ENCODE measurements at places on chromosomes 1 and 21.
A peak's percentile ranks its signal among the peaks of the same experiment; 100 is the strongest.

GRCh38 chr1:63668298-63668697, 75.1 kb downstream of the PGM1 start:
- no peak for DNase-seq

GRCh38 chr1:17207966-17208418, 3.1 kb downstream of the PADI1 start:
- peak; percentile 57 for DNase-seq

DNA sequence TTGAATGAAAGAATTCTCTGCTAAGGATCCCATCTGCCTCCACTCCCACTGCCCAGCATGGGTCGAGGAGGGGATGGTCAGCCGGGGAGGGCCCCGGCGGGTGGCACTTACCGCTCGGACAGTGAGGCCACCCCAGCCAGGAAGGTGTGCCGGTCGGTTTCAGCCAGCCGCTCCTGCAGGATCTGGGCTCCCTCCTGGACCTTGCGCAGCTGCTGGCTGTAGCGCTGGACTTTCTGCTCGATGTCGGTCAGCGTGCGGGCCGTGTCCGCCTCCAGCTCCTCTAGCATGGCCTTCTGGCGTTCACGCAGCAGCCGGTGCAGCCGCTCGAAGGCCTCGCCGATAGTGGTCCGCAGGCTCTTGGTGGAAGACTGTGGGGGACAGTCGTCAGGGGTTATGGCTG, 22.3 kb downstream of the TRIM62 start:
- DNase-seq = no peak

- DNase-seq = no peak
Measured at GRCh38 chr1:204013052-204013451, 59.9 kb upstream of the SOX13 start.

DNA sequence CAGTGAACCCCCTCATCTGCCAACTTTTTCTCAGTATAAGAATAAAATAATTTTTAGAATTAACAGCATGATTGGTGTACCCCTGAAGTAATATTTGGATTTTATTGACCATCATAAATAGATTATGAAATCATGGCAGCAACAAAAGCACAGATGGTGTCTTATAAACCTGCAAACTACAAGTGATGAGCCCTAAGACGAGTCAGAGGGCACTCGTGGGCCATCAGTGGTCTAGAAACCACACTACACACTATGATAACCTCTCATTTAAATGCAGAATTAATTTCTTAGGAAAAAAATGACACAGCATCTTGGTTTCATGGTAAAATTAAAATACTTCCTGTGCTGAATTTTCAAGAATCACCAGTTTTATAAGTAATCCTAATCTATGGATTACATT, 312.4 kb downstream of the PTBP2 start:
- no peak for DNase-seq

DNA sequence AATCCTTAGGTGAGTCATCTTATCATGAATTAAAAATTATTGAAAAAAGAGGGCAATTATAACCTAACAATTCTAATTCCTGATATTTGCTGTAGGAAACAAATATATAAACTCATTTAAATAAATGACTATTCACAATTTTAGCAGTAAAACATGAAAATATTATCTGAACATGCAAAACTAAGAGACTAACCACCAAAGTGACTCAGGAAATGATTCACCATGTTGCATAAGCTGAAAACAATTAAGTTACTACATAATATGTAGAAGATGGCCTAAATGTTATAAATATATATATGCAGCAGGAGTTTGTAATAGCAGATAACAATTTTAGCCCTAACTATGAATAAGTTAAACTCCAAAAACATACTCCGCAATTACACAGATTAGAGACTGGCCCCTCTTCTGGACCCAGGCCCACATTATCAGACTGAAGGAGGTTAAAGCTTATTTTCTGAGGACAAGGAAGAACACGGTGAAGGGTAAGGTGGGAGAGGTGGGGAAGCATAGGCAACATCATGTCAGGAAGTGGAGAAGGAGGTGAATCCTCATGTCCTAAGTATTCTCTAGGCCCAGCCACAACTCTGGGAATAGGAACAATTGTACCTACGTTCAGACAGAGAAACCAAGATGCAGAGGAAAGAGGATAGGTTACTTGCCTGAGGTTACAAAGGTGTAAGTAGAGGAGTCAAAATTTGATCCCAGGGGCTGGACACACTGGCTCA, 15.6 kb upstream of the AIM2 start:
- DNase-seq = peak; percentile 20

DNA sequence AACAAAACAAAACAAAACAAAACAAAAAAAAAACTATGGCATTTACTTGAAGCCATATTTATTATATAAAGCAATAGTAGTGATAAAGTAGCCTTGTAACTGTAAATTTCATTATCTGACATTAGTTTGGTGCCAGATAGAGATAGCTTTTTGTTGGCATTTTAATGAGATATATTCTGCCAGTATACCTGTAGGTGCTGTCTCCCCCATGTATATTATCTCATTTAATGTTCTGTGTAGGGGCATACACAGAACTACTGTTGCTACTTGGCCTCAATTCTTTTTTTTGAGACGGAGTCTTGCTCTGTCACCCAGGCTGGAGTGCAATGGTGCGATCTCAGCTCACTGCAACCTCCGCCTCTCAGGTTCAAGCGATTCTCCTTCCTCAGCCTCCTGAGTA, 67.4 kb downstream of the TMEM200B start:
- DNase-seq = no peak

DNA sequence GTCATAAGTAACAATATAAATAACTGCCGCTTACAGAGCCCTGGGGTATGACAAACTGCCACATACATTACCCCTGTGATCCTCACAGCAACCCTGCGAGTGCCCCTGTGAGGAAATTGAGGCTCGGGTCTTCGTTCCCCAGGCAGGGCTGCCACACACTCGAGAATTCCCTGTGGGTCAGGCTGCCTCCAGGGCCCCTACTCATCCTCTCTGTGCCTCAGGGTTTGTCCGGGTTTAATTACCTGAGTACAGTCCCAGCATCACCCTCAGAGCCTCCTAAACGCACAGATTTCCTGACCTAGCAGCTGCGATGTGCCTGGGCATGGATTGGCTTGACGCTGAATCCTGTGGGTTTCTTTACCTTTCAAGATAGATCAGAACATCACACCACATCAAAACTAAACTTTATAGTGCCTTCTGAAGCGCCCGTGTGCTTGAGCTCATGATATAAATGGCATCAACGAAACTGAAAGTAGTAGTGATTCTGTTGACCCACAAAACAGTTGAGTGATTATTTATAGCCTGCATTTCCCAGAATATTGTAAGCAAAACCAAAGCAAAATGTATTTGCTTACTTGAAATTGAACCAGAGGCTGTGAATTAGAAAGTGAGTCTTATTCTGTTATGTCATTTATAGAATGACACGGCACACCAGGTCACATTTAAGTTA, 14.0 kb downstream of the SLC37A1 start:
- no peak for DNase-seq

- DNase-seq = no peak
Measured at GRCh38 chr1:53738205-53739108, 507 bp downstream of the GLIS1 start.

DNA sequence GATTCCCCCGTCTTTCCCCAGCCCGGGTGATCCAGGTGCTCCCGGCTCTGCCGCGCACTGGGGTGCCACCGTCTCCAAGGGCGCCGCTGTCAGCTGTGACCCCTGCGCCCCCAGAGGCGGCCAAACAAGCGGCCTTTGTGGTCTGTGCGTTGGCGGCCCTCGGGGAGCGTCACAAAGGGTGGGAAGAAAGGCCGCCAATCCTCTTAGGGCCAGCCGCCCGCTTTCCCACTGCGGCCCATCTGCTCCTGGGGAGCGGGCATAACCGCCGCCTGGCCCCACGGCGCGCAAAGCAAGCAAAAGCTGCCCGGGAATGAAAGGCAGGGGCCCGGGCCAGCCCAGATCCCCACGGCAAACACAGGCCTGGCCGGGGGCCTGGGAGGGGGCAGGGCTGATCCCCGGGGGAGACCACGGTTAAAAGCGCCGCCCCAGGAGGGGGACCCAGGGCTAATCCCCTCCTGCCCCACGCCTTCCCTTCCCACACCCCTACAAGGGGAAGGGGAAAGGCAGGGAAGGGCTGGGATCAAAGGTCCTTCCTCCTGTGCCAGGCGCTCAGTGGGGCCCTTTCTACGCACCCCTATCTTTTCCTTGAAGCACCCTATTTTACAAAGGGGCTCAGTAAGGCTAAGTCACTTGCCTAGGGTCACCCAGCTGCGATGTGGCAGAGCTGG, 24.0 kb downstream of the C1QB start:
- DNase-seq = no peak

- DNase-seq = no peak
Measured at GRCh38 chr1:87167848-87168525, 160.7 kb upstream of the LMO4 start.

GRCh38 chr1:64535938-64536835, 66.3 kb downstream of the CACHD1 start:
- DNase-seq = no peak

DNA sequence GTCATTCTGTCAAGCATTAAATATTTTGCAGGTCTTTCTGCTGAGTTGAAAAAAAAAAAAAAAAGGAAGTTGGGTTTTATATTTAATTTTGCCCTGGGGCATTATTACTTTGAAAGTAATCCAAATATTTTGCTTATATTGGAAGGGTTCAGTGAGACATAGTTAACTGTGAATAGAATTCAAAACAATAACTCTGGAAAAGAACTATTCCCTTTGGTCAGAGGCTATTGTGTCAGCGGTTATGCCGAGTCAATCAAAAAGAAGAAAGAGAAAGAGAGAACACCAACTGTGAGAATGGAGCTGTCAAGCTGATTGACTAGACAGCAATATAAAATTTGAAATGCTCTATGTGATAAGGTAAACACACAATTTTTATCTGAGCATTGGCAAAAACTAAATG, 761.7 kb downstream of the ADGRL2 start:
- no peak for DNase-seq

GRCh38 chr1:155893389-155894142, 17.6 kb downstream of the RIT1 start:
- DNase-seq = peak; percentile 68

DNA sequence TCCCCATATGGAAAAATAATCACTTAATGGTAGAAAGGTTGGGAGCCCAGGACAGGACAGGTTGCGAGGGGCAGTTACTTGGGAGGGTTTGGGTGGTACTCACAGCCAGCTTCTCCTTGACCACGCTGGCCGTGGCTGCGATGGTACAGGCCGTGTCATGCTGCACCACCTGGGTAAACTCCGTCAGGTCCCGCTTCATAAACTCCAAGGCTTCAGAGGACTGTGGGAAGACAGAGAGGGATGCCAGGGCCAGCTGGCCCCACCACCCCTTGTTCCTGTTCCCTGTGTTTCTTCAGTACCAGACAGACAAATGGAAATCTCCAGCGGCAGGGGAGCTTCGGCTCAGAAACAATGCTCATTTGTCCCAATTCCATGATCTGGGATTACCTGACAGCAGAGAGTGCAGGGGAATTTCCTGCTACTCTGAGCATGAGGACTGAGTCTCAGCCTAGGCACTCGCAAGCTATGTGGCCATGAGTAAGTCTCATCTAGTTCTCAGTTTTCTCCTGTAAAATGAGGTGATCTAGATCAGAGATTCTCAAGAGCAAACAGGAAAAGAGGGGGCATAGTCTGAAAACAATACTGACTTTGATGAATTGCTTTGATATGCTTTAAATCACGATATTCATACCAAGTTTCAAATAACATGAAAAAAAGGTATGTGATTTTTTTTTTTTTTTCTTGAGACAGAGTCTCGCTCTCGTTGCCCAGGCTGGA, 7.4 kb downstream of the BSDC1 start:
- DNase-seq = no peak

GRCh38 chr1:247352175-247352574, 20.5 kb upstream of the ZNF496 start:
- no peak for DNase-seq
